HCEC 1CT (cell line): ENCODE measurements at places on chromosomes 3 and 15.

DNA sequence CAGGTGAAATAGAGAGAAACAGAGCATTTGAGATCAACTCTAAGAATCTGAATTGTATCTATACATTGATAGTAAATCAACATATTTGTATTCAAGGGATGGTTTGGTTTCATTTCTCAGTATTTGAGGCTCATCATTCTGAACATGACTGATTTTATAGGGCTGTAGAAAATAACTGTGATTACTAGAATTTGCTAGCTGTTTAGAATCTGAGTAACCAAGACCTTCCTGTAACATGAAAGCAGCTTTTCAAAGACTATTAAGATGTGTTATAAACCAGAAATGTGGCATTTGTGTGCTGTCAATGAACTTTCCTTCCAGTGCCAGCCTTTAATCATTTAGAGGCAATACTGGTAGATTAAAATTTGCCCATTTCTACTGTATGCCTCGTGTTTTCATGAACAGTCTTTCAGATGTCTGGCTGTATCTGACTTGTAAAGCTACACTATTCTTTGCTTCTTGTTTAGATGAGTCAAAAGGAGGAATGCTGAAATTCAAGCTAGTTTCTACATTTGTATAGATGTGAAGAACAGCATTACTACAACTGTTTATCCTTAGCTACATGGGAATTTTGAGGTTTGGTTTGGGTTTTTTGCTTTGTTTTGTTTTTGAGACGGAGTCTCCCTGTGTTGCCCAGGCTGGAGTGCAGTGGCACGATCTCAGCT is 137.3 kb upstream of the BHLHE40 start:
- DNase-seq, result peak; percentile 35

- DNase-seq, result no peak
These were observed at the start of gene EFHB for GRCh38 chr3:19934098-19934566. EFHB (minus strand) TSS chr3:19934217; CDS start chr3:19934018, 199 bp downstream.

DNA sequence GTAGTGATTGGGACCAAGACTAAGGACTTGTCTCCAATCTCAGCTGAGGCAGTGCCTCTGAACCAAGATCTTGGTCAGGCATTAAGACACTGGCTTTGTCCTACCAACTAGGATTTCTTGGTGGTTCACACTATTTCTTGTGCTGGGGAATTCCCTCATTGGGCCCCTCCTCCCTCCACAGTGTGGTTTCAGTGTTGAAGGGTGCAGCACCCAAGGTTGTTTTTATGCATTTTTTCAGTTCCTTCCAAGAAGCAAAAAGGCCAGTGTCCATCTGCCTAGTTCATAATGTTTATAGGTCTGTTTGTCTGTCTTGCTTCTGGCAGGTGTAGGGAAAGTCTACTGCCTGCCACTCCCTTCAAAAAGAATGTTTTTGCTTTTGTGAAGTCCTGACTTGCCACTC is 10.6 kb upstream of the ITPKA start:
- DNase-seq, result no peak

GRCh38 chr3:134824791-134825190 is 29.7 kb downstream of the EPHB1 start:
- no peak for DNase-seq

- DNase-seq, result no peak
These were observed 93.9 kb downstream of the CPN2 start for GRCh38 chr3:194257151-194257621.

- DNase-seq, result peak; percentile 54
These were observed 90.7 kb downstream of the SCN11A start for GRCh38 chr3:38960953-38961622.

- no peak for DNase-seq
These were observed 190.7 kb downstream of the LSAMP start for GRCh38 chr3:116254541-116254940.

- DNase-seq, result peak; percentile 90
These were observed 13.0 kb downstream of the ZFAND6 start for GRCh38 chr15:80072285-80072994.

DNA sequence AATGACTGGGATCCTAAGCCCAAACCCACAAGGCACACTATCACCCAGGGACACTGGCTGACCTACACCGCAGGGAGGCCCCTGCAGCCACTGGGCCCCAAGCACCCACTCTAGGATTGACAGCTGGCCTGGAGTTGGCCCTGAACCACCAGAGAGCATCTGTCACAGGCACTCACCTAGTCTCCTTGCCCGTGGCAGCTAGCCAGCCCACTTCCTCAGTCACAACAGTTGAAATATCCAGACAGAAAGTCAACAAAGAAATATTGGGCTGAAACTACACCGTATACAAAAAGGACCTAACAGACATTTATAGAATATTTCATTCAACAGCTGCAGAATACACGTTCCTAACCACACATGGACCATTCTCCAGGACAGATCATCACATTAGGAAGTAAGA is 5.2 kb upstream of the SPINK8 start:
- no peak for DNase-seq

DNA sequence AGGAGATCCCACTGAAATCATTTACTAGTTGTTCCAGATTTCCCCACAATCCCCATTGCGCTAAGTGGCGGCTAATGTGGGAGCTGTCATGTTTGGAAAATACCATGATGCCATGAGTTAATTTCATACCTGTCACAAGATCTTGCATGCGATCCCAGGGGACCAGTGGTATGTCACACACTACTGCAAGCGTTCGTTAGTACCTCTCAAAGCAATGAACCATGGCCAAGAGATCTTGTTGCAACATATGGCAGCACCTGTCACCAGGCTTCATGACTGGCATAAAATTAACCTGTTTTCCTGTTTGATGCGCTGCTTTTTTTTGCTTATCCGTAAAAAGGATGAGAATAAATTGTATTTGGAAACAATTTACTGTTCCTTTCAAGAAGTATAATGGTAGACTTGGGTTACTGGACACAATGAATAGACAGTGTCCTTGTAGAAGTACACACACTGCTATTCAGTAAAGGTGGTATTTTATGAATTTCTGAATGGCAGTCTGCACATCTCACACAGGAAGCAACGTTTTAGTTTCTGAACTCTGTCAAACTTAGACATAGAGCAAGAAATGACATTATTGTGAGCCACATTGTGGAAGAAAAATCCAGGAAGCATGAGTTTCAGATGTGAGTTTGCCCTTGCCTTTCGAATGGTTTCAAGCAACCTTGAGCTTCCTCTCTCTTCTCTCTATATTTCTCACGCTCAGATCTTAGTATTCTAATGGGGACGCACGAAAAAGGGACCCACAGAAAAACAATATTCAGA is 81.9 kb downstream of the CHL1 start:
- no peak for DNase-seq
